Right ventricle myocardium inferior (tissue), 1 donor: ENCODE measurements at places on chromosomes 6 and 20.

- DNase-seq, result no peak
Measured at GRCh38 chr20:15185322-15185721, 847.9 kb upstream of the FLRT3 start.

DNA sequence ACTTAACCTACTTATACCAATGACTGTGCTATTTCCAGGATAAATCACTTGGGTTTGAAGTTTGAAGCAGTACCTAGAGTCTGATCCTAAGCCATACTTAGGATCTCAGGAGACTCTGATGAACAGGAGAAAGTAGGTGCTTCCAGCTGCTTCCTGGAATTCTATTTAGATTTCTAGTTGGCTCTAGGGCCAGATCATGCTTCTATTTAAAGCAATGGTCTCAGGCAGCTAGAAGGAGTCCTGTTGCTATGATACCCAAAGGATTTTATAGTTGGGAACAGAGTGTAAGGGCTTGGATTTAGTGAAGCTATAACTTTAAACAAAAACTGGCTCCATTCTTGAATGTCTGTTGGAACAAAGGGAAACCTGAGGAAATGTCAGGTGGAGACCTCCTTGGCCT is 52.4 kb upstream of the TINAG start:
- no peak for DNase-seq

GRCh38 chr6:61989616-61990015 is 296.4 kb downstream of the KHDRBS2 start:
- DNase-seq, result no peak

- DNase-seq, result no peak
Measured at GRCh38 chr6:119314885-119315272, 34.7 kb downstream of the MAN1A1 start.
